Cardiac muscle cell (in vitro differentiated cells and primary cell): ENCODE measurements at places on chromosomes 1 and 21. TPM values are rescaled to one million over a fixed set of nuclear protein-coding genes. Genes with fewer than 3 reads are reported as not detected.
A peak's percentile ranks its signal among the peaks of the same experiment; 100 is the strongest.

DNA sequence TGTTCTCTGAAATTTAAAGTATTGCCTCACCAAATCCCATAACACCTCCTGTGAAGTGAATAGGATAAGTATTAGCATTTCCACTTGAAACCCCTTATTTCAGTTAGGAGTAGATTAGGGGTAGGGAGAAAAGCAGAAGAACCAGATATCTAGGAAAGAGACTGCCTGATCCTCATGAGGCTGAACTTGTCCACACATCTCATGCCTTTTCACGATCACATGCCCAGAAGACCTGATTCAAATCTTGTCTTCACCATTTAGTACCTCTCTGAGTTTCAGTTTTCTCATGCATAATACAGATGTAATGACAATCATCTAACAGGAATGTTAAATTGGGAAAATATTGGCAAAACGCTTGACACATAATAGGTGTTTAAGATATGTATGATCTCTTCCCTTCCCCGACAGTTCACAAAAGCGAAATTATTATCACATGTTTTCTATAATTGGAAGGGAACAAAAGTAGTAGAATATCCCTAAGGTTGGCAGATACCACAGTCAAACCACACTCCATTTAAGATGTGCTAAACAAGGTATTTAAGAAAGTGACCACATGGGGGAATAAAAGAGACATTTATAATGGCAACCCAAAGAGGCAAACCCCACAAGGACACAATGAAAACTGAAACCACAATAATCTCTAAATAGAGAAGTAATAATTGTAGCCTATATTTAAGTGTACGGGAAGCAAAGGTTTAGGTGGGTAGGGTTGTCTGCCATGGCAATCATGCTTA, 25.2 kb downstream of the GFI1 start:
- H3K4me1 ChIP-seq: no peaks in the 10 kb centered on the region
- no peaks in the 10 kb centered on the region for H3K27me3 ChIP-seq
- no peaks in the 10 kb centered on the region for H3K36me3 ChIP-seq
- DNase-seq: no peak

DNA sequence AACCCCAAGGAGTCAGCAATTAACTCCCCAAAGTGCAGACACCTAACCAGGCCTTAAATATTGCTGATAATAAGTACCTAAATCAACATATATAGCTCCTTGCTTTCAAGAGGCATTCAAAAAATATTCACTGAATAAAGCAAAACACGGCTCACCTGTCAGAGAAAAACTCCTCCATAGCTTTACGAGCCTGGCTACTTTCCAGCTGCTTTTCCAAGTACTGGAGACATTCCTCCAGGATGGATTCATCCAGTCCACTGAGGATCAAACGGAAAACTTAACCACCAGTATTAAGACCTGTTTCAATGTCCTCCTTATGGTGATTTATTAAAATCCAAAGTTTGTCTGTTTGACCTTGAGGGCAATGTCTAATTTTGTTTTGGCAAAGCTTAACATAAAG, 44.6 kb downstream of the UBR4 start:
- no peak overlapping the region for H3K27ac ChIP-seq
- H3K4me3 ChIP-seq: no peak overlapping the region
- H3K4me1 ChIP-seq: no peaks in the 10 kb centered on the region
- no peak for DNase-seq
- H3K27me3 ChIP-seq: no peaks in the 10 kb centered on the region

- no peaks in the 10 kb centered on the region for H3K27me3 ChIP-seq
- H3K27ac ChIP-seq: no peak overlapping the region
- peaks cover 7% of the 10 kb centered on the region for H3K4me1 ChIP-seq
- H3K36me3 ChIP-seq: no peaks in the 10 kb centered on the region
- DNase-seq: peak; percentile 69
- no peak overlapping the region for H3K4me3 ChIP-seq
Observed at GRCh38 chr1:234841710-234842231, 231.8 kb upstream of the IRF2BP2 start.

DNA sequence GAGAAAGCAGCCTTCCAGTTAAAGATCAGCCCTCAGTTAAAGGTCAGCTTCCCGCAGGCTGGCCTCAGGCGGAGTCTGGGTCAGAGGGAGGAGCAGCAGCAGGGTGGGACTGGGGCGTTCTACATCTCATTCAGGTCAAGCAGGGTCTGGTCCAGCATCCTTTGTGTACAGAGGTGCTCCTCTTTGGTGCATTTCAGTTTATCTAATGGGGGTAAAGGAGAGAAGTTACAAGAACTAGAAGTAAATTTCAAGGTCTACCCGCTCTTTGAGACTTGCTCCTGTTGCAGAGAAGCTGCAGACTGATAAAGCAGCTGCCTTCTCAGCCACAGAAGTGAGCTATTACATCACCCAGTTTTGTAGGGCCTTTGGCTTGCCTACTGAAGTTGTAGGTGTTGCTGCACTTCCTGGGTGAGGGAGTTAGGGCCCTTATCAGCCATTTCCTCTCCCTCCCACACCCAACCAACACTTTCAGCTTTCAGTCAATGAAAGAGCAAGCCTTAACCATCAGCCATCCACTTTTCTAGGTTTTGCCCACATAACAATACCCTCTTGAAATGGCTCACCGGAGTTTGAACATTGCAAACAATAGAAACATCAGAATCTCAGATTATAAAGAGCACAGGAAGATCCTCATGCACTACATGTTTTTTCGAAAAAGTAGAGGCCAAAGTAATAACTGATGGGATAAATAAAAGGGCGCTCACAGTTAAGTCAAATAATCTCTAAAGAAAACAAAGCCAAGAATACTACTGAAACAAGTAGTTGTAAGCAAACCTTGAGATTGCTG, 2.8 kb upstream of the NUP210L start:
- DNase-seq: no peak
- H3K4me1 ChIP-seq: no peaks in the 10 kb centered on the region
- H3K27me3 ChIP-seq: no peaks in the 10 kb centered on the region

DNA sequence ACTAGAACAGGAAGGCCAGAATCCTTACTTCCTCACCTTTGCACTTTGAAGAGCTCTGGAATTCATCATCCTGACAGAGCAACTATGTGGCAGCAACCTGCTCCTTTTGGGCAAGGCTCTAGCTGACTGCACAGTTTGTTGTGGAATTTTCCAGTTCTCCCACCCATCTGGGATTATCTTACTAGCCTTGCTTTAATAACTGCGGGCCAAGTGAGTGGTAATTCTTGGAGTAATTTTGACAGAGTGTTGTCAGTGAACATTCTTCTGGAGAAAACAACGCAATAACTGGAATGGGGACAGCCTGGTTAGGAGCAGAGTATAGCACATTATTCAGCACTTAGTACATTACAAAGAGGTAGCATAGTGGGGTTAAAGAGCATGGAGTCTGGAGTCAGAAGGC, 75.3 kb downstream of the NTMT2 start:
- no peaks in the 10 kb centered on the region for H3K27me3 ChIP-seq
- H3K36me3 ChIP-seq: no peaks in the 10 kb centered on the region

GRCh38 chr1:245871915-245872314, 635.2 kb downstream of the SMYD3 start:
- no peak overlapping the region for H3K27ac ChIP-seq
- no peaks in the 10 kb centered on the region for H3K36me3 ChIP-seq
- peak; percentile 79 for DNase-seq
- no peaks in the 10 kb centered on the region for H3K27me3 ChIP-seq
- peaks cover 10% of the 10 kb centered on the region for H3K4me1 ChIP-seq
- no peak overlapping the region for H3K4me3 ChIP-seq

- H3K4me3 ChIP-seq: no peak overlapping the region
- H3K4me1 ChIP-seq: no peaks in the 10 kb centered on the region
Observed at GRCh38 chr1:103937763-103938357, 188.2 kb downstream of the AMY1C start.

GRCh38 chr1:10186331-10187025, 23.9 kb upstream of the KIF1B start:
- no peak overlapping the region for H3K27ac ChIP-seq
- no peak overlapping the region for H3K4me3 ChIP-seq
- no peaks in the 10 kb centered on the region for H3K36me3 ChIP-seq
- DNase-seq: no peak
- no peaks in the 10 kb centered on the region for H3K27me3 ChIP-seq
- no peaks in the 10 kb centered on the region for H3K4me1 ChIP-seq

Gene SUMO3
- polyA plus RNA-seq: 95.9 and 121 TPM in 2 replicates

Gene FOXE3
- polyA plus RNA-seq: not detected in 2 replicates
